Upper lobe of right lung (tissue), 1 donor: ENCODE measurements at places on chromosomes 13 and 19.
A peak's percentile ranks its signal among the peaks of the same experiment; 100 is the strongest.

- H3K27me3 ChIP-seq = no peaks in the 10 kb centered on the region
- DNase-seq = no peak
- H3K36me3 ChIP-seq = no peaks in the 10 kb centered on the region
- H3K4me1 ChIP-seq = no peaks in the 10 kb centered on the region
- no peak overlapping the region for H3K4me3 ChIP-seq
- no peak overlapping the region for H3K27ac ChIP-seq
Observed at GRCh38 chr13:88472316-88472715, 801.1 kb downstream of the SLITRK5 start.

DNA sequence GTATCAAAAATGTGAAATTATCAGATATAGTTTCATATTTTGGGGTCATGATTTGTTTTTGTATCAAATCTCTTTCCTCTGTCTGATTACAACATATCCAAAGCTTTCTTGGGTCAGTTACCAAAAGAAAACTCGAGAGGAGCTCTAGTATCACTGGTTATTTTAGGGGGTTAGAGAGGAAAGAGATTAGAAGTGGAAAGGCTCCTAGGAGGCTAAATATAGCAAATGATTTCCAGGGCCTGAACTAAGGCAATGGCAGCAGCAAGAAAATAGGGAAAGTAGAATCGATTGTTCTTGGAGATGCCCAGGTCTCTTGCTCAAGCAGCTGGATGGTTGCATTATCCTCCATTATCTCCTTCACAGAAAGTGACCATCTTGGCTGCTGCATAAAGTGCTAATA, 72.9 kb downstream of the NHLRC3 start:
- DNase-seq = no peak
- H3K4me3 ChIP-seq = no peak overlapping the region
- peaks cover 8% of the 10 kb centered on the region for H3K27me3 ChIP-seq
- H3K27ac ChIP-seq = no peak overlapping the region
- no peaks in the 10 kb centered on the region for H3K36me3 ChIP-seq

- H3K36me3 ChIP-seq = no peaks in the 10 kb centered on the region
- H3K4me3 ChIP-seq = no peak overlapping the region
- H3K4me1 ChIP-seq = no peaks in the 10 kb centered on the region
- no peak for DNase-seq
- no peak overlapping the region for H3K27ac ChIP-seq
Observed at GRCh38 chr13:111336666-111337065, 16.2 kb downstream of the TEX29 start.

- DNase-seq = no peak
- peaks cover 15% of the 10 kb centered on the region for H3K4me1 ChIP-seq
- peak overlapping the region; percentile 72 for H3K4me3 ChIP-seq
- no peaks in the 10 kb centered on the region for H3K36me3 ChIP-seq
- H3K27me3 ChIP-seq = no peaks in the 10 kb centered on the region
Observed at GRCh38 chr13:52454459-52454819, 839 bp upstream of the CKAP2 start.

DNA sequence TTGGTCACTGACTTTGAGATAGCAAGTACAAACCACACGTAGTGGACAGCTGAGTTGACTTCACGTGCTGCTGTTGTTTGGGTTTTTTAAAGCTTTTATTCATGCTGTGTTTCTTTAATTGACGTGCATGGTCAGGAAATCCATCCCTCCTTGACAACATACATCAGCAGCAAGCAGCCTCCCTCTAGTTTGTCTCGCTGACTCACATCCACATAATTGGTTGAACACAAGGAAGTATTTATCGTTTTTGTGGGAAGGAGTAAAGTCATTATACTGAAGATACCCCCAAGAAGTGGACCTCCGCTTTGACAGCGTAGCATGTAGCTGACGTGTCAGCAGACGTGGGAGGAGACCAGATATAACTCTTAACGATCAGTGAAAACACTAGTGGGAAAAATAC, 355.8 kb downstream of the MYO16 start:
- no peaks in the 10 kb centered on the region for H3K4me1 ChIP-seq
- no peaks in the 10 kb centered on the region for H3K36me3 ChIP-seq
- no peak overlapping the region for H3K4me3 ChIP-seq
- DNase-seq = no peak

DNA sequence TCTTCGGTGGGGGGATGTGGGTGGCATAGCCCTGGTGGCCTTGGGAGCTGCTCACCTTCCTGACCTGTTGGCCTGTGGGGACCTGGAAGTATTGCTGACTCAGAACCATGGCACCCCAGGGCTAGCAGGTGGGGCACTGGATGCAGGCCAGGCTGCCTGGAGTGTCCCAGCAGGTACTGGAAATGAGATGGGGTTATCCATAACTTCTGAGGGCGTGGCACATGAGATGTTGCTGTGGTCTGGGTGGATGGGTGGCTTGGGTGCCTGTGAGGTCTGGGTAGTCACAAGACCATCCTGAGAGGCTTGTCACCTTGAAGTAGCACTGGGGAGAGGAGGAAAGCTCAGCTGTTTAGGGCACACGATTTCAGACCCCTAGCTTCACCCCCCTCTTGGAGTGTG, 636 bp upstream of the RNF225 start:
- peaks cover 4% of the 10 kb centered on the region for H3K4me1 ChIP-seq
- no peak for DNase-seq
- H3K4me3 ChIP-seq = no peak overlapping the region
- peaks cover 11% of the 10 kb centered on the region for H3K27me3 ChIP-seq
- no peak overlapping the region for H3K27ac ChIP-seq

- H3K36me3 ChIP-seq = no peaks in the 10 kb centered on the region
- DNase-seq = no peak
- no peak overlapping the region for H3K4me3 ChIP-seq
- H3K27me3 ChIP-seq = no peaks in the 10 kb centered on the region
- no peak overlapping the region for H3K27ac ChIP-seq
Observed at GRCh38 chr19:30391554-30392551, 19.7 kb downstream of the ZNF536 start.

DNA sequence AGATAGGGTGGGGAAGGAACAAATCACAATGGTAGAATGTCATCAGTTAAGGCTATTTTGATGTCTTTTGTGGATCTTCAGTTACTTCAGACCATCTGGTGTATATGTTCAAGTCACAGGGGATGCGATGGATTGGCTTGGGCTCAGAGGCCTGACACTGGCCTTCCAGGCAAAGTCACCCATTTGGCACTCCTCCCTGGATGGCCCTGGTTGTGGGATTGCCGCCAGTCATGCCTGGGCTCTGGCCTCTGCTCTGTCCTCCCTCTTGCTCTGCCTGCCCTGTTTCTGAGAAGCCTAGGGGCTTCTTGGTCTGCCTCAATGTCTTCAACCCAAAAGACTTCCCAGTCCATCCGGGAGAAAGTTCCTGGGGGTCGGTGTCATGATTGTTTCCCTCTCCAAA, 50.2 kb downstream of the ZNF146 start:
- H3K4me3 ChIP-seq = no peak overlapping the region
- no peaks in the 10 kb centered on the region for H3K4me1 ChIP-seq
- no peaks in the 10 kb centered on the region for H3K36me3 ChIP-seq
- H3K27ac ChIP-seq = no peak overlapping the region
- DNase-seq = peak; percentile 35

DNA sequence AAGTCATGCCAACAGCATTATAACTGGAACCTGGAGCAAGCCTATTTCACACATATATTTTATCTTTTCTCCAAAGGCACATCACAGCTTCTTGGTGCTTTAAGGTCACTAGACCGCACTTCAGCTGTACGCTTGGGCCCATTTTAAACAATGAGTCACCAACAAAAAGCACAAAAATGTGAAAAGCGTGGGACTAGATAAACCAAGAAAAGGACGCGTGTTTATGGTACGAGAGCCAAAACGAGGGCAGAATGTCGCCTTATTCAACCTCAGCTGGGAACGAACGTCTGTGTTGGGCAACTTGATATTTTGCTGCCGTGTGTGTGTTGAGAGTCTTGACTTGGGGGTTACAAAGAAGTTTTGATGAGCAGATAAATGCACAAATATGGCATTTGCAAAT, 9.2 kb upstream of the EHD2 start:
- H3K36me3 ChIP-seq = peaks cover 40% of the 10 kb centered on the region
- H3K27ac ChIP-seq = no peak overlapping the region
- H3K27me3 ChIP-seq = no peaks in the 10 kb centered on the region
- no peaks in the 10 kb centered on the region for H3K4me1 ChIP-seq
- no peak overlapping the region for H3K4me3 ChIP-seq

- H3K27me3 ChIP-seq = no peaks in the 10 kb centered on the region
- H3K27ac ChIP-seq = peak overlapping the region; percentile 87
- H3K4me3 ChIP-seq = peak overlapping the region; percentile 93
- peaks cover 39% of the 10 kb centered on the region for H3K4me1 ChIP-seq
Observed at GRCh38 chr19:18832306-18833140, 764 bp downstream of the UPF1 start.

DNA sequence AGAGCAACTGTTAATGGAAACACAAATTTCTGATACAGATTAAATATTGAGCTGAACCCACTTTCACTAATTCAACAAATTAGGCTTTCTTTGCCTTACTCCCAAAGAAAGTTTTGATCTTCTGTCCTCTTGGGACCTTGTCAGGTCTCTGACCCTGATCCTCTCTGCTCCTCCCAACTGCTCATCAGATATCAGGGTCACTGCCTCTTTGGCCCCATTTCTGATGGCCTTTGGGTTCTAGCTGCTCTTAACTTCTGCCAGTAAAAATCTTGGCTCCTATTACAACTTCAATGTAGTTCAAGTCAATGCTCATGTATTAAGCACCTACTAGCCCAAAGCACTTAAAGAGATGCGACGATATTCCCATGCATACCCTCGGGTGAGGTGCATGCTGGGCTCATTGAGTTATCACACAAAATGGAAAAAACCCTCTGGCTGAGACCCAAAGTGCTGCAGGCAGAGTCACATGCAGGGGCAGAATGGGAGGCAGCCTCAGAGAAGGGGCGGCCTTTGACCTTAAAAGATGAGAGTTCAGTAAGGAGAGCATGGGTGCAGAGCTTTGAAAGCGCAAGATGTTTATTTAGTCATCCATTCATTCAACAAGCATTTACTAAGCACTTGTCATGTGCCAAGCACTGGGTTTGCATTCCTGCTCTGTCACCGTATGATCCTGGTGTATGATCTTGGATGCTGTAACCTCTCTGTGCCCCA, 183.4 kb downstream of the USP12 start:
- peaks cover 13% of the 10 kb centered on the region for H3K4me1 ChIP-seq
- no peaks in the 10 kb centered on the region for H3K27me3 ChIP-seq
- no peak for DNase-seq
- H3K4me3 ChIP-seq = no peak overlapping the region

DNA sequence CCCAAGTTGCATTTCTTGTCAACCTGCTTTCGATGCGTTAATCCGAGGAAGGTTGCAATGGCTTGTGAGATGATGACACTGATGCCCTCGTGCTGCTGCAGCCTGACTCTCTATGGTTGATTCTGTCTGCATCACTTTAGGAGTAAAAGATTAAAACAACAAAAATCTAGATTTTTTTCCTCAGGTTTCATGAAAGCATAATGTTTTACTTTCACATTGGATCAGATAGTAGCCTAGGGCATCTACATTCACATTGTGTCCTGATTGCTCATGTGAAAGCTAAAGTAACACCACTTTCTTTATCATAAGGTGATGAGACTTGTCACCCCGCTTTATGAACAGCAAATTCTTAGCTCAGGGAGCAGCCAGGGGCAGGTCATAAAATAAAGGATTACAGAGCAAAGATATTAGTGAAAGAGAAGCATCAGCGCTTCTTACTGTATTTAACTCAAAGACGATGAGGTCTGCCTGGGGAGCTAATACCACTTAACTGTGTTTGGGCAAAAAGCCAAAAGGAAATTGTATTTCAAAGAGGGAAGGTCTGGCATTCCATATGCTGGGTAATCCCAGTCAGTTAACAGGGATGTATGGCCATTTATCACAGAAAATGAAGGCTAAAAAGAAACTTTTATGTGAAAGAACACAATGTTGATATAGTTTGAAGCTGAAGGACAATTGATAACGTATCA, 270.5 kb downstream of the GPC6 start:
- no peaks in the 10 kb centered on the region for H3K4me1 ChIP-seq
- H3K4me3 ChIP-seq = no peak overlapping the region
- DNase-seq = no peak
- no peaks in the 10 kb centered on the region for H3K36me3 ChIP-seq
- H3K27ac ChIP-seq = no peak overlapping the region
- H3K27me3 ChIP-seq = no peaks in the 10 kb centered on the region

GRCh38 chr19:33432446-33433170, 59.1 kb downstream of the CEBPG start:
- peak; percentile 32 for DNase-seq
- H3K4me1 ChIP-seq = no peaks in the 10 kb centered on the region
- no peak overlapping the region for H3K4me3 ChIP-seq
- no peaks in the 10 kb centered on the region for H3K27me3 ChIP-seq
- H3K27ac ChIP-seq = no peak overlapping the region

DNA sequence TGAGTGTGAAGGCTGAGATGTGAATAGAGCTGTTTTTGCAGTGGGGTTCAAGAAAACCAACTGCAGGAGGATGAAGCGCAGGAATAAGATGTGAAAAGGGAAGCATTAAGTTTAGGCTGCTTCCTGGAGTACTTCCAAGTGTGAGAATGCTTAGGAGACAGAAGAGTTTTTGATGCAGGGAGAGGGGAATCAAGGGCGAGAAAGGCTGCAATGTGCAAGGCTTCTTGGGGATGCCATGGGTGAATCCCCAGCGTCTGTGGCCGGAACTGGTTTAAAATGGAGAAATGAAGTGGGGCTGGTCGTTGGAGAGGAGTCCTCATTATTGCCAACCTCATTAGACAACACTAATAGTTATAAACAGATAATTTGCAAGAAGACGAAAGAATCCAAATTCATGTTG, 764.9 kb downstream of the LIG4 start:
- H3K4me3 ChIP-seq = no peak overlapping the region
- no peaks in the 10 kb centered on the region for H3K27me3 ChIP-seq
- no peak overlapping the region for H3K27ac ChIP-seq
- no peaks in the 10 kb centered on the region for H3K36me3 ChIP-seq
- DNase-seq = no peak

- no peak overlapping the region for H3K4me3 ChIP-seq
- no peaks in the 10 kb centered on the region for H3K4me1 ChIP-seq
Observed at GRCh38 chr13:109281017-109281902, 505.1 kb downstream of the IRS2 start.

DNA sequence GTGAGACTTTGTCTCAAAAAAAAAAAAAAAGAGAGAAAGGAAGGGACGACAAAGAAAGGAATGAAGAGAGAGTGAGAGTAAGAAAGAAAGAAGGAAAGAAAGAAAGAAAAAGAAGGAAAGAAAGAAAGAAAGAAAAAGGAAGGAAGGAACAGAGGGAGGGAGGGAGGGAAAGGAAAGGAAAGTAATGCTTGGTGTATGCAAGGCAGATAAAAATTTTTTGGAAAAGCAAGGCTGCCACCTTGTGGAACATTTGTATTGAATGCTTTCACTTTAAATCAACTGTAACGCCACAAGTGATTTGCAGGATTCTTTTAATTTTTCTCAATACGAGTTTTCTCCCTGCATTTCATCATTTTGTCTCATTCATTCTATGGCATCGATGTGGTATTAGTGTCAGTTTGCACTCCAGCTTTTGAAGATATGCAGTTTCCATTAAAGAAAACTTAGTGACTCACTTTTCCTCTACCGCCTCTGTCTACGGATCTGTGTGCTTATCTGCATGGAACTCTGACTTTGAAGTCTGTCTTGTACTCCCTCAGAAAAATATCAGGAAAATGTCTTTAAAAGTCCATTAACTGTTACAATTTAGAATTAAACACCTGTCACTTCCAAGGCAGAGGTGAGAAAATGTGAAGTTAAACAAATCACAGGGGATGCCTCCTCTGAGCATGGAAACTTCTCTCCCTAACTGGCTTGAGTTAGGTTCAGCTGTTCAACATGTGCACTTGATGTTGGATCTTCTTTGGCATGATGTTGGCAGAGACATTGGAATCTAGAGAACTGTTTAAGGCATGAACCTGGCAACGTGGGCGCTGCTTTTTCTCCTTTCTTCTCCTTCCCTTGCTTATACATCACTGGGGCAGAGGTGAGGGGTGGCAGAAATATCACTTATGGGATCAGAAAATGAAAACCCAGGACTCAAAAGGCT, 20.0 kb upstream of the ZDHHC20 start:
- no peaks in the 10 kb centered on the region for H3K27me3 ChIP-seq
- H3K4me3 ChIP-seq = no peak overlapping the region
- peaks cover 3% of the 10 kb centered on the region for H3K4me1 ChIP-seq
- no peak for DNase-seq
